Hematopoietic multipotent progenitor cell treated with erythropoietin and hydrocortisone succinate and interleukin-3 and kit ligand, for 15 days (in vitro differentiated cells): ENCODE measurements at places on chromosomes 11 and 22.

- no peak for DNase-seq
These were observed 304.0 kb upstream of the ANO3 start for GRCh38 chr11:26027887-26028286.

GRCh38 chr11:112227471-112227870, 1.2 kb downstream of the PTS start:
- no peak for DNase-seq

- no peak for DNase-seq
These were observed 25.8 kb upstream of the SLC22A12 start for GRCh38 chr11:64564947-64565889.

DNA sequence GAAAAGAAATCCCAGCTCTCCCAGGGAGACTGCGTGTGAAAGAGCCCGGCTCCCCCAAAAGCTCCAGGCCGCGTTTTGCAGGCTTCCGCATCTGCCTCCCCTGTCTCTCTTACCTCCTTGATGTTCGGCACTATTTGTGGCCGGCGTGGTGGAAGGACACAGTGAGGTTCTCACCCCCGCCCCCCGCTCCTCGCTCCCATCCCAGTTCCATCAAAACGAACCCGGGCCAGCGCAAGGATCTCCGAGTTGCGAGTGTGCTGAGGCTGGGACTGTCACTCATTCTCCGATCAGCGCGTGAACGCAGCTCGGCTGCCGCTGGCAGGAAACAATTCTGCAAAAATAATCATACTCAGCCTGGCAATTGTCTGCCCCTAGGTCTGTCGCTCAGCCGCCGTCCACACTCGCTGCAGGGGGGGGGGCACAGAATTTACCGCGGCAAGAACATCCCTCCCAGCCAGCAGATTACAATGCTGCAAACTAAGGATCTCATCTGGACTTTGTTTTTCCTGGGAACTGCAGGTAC, at the start of gene NCAM1:
NCAM1 (plus strand) TSS at position 275 of the 523 bp plus-strand sequence.
- no peak for DNase-seq

DNA sequence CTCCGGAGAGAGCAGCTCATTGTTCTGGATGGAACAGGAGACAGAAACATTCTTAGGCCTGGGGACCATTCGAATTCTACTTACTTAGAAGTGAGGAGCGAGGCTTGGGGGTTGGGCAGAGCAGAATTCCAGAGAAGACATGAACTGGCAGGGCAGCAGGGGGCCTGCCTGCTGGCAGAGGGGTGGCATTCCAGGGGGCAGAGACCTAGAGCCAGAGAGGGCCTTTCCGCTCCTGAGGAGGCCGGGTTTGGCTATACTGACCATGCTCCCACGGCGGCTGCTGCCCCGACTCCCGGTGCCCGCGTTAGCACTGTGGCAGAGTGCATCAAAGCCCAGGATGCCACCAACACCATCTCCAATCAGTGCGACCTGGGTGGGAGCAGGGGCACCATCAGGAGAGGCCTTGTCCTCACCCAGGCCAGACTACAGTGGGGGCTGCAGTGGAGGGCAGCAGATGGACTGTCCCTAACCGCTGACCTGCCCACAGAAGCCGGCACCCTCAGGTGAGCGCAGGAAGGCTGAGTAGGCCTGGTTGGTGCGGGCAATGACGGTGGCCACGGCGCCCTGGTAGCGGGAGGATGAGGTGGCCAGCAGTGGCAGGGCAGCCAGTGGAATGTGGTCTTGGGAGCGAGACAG, 7.4 kb downstream of the PITPNM1 start:
- no peak for DNase-seq

- DNase-seq = no peak
These were observed 129.0 kb downstream of the NECTIN1 start for GRCh38 chr11:119599864-119600541.

DNA sequence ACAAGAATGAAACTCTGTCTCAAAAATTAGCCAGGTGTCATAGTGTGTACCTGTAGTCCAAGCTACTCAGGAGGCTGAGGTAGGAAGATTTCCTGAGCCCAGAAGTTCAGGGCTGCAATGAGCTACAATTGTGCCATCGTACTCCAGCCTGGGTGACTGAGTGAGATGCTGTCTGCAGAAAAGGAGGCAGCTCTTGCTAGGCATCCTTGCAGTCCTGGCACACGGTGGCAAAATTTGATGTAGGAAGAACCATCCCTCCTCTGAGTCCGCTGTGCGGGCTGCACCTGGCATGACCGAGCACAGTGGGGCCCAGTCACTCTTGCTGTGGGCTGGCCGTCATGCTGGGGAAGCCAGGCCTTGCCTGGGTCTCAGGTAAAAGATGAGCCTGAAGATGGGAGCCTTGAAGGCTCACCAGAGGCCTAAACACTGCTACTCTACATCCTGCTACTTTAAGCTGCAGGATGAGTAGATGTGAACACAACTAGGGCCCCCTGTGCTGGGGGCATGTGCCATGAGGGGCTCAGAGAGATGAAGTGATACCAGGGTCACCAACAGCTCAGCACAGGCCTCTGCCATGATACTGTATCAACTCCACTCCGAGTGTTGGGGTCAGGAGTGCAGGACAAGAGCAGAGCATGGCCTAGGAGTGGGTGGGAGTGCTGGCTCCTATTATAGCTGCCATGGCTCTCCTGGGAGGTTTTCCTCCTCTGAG, 18.6 kb downstream of the CDC45 start:
- no peak for DNase-seq

DNA sequence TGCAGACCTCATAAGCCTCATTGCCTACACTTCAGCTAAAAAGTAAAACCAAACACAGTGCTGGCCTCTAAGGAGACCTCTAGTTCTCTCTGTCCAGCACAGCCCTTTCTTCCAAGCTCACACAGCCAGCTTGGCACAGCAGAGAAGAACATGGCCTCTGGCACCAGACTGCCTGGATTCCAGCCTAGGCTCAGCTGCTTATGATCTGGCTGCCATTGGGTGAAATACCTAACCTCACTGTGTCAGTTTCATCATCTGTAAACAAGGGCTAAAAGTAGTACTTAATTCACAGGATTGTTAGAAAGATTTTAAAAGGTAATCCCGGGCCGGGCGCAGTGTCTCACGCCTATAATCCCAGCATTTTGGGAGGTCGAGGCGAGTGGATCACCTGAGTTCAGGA, 9.9 kb upstream of the ACER3 start:
- DNase-seq = no peak

- no peak for DNase-seq
These were observed 50.2 kb downstream of the IGF2 start for GRCh38 chr11:2088746-2089535.

- no peak for DNase-seq
These were observed 66.0 kb downstream of the SLC25A17 start for GRCh38 chr22:40753114-40753513.
